ENCODE measurements at places on chromosomes 1 and 21. TPM values are rescaled to one million over a fixed set of nuclear protein-coding genes. Genes with fewer than 3 reads are reported as not detected.

Gene LYPD8
- total RNA-seq, result 0.84 TPM

DNA sequence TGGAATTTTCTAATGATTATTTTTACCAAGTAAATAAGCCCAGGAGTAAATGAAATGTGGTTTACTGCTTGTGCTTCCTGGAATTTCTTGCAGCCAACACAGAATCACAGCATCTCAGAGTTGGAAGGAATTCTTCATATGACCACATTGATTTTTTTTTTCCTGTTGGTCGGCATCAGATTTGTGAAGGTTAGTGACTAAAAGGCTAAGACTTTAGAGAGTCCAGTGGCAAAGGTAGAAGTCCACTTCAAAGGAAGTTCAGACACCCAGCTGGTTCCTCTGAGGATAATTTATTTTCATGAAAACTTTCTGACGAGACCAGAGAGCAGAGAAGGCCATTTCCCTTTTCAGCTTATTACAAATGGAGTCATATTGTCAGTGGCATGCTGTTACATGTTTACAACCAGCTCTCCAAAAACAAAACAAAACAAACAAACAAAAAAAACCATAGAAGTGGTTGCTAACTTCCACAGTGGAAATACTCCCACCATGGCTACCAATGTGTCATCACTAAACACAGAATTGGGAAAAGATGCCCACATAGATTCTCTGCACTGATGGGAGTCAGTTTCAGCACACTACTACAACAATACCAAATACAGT, 77.2 kb upstream of the CDC42BPA start:
- peak; percentile 89 for DNase-seq

Gene LINGO4
- not detected for total RNA-seq

DNA sequence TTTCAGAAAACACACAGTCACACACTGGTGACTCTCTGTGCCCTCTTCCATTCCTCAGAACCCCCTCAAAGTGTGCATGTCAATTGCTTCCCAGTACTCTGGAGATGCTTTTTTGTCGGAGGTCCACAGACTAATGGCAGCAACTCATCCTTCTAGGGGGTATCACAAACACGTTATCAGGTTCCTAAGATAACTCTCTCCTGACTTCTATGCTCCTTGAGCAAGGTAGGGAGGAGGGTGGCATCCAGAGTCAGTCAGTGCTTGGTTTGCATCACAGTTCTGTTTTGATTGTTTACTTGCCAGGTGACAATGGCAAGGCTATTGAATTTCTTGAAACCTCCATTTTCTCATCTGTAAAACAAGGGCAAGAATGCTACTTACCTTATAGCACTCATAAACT, 39.4 kb upstream of the DYNLT5 start:
- no peak for DNase-seq

- DNase-seq, result no peak
Measured at GRCh38 chr1:58895559-58896145, 111.8 kb upstream of the JUN start.

DNA sequence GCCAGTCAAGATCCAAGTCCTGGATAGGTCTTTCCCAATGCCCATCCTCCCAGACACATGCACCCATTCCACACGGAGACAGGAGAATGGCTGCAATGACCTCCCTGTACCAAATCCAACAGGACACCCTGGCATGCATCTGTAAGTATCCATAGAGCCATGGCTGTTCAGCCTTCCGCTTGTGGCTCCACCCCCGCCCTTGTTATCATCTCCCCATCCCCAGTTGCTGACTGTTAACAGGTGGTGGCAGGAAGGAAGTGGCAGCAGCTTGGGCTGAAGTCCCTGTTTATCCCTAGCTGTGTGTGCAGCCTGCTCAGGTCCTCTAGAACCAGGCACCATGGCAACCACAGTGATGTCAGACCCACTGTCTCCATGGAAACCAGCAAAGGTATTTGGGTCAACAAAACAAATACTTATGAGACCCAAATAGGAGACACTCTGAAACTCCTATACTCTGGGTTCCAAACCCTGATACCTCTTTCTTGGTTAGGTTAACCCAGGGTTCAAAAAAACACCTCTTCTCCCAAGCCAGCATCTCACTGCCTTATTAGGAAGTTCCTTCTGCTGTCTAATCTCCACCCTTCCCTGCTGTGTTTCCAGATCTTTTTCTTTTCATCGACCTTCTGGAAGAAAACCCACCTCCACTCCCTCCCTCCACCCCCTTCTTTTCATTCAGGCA, 721 bp downstream of the PBXIP1 start:
- peak; percentile 85 for DNase-seq

Gene PHLDA3
- total RNA-seq, result 7.6 TPM

- DNase-seq, result no peak
Measured at GRCh38 chr1:221777431-221778072, 35.7 kb upstream of the DUSP10 start.

Gene SPRR2A
- not detected for total RNA-seq

GRCh38 chr1:108556499-108556898, 3.4 kb upstream of the EEIG2 start:
- DNase-seq, result no peak

All from M059J (cell line).